ENCODE measurements at places on chromosomes 2 and 18. TPM values are rescaled to one million over a fixed set of nuclear protein-coding genes. Genes with fewer than 3 reads are reported as not detected.

- DNase-seq = no peak
Observed at GRCh38 chr18:55096263-55096951, 137.1 kb upstream of the CCDC68 start.

FLACC1 gene
- 1.8 TPM for polyA plus RNA-seq

DNA sequence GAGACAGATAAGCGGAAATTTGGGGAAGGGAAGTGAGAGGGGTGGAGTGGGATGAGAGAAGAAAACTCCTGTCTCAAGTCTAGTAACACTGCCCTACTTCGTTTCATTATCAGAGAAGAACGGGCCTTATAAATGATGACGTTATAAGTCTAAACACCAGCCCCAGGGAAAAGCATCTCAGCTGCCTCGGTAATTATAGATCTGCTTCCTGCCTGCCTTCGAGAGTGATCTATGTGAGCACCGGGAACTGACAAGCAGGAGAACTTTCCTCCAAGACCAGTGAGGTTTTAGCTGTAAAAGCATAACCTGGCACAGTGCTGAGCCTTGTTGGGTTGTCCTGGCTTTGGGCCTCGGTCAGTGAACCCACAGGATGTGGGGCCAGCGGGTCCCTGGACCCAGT lies 227.9 kb upstream of the SIX2 start:
- DNase-seq = no peak

BBS5 gene
- 14.2 TPM for polyA plus RNA-seq

- no peak for DNase-seq
Observed at GRCh38 chr2:152490686-152491455, 155.9 kb downstream of the FMNL2 start.

DNA sequence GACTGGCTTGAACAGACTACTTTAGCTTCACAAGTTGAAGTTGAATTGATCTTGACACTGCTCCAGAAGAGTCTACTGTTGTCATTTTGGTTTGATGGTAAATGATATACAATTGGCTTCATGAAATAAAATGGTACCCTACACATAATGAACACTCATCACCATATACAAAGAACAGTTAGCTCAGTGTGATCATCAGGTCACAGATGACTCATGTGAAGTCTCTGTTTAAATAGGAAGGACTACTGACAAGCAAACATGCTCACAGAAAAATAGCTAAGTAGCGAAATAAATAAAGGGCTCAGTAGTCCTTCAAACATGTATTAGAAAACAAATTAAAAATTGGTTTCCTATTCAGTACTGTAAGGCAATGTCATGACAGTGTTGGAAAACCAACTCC lies 96.2 kb downstream of the MEIS1 start:
- DNase-seq = no peak

- no peak for DNase-seq
Observed at GRCh38 chr2:46748735-46749531, 166.7 kb downstream of the MCFD2 start.

DNA sequence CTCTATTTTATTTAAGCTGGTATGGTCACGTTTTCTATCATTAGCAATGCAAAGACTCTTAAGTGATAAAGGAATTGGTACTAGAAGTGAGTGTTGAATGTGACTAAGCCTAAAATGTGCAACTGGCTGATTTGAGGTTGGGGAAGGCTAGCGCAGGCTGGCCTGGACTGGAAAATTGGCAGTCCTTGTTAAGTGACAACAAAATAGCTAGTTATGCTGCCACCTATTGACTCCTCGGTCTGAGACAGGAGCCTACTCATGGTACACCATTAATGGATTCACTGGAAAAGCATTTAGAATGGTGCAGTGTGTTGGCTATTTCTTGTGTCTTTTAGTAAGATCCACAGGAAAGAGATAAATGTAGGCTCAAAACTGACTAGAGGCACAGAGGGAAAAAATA lies 5.7 kb upstream of the WIPF1 start:
- DNase-seq = no peak

DNA sequence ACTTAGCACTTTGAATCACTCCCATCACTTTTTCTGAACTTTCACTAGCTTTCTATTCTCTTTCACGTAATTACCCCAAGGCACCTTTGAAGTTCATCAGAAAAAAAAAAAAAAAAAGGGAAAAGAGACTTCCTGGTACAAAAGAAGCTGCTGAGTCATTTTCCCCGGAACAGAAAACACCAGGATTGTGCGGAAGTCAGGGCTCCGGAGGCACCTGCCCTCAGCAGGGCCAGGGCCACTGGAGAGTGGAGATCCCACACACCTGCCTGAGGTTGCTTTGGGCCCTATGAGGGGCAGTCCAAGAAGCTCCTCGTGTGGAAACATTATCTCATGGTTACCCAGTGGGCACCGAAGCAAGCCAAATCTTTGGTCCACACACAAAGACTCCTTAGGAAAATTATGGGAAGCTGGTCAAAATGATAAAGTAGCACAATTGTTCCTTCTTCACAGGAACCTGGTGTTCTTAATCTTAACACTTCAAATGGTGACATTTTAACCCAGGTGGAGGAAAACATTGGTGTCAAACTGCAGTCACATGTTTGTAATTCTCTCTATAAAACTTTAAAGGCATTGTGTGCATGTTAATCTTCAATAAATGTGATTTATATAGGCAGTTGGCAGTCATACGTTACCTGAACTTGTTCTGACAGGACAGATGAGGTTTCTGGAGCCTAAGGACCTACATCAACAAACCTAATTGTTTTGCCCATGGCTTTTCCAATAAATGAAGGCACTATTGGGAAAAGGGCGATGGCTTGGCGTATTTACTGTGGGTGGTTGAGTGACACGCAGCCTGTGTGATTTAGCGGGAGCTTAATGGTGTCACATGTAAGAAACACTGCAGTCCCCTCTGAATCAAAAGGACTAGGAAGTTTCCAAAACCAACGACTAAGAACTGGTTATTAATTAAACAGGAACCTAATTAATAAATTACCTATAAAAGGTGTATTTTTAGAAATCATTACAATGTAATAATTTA lies 23.4 kb upstream of the FAM110C start:
- no peak for DNase-seq

DNA sequence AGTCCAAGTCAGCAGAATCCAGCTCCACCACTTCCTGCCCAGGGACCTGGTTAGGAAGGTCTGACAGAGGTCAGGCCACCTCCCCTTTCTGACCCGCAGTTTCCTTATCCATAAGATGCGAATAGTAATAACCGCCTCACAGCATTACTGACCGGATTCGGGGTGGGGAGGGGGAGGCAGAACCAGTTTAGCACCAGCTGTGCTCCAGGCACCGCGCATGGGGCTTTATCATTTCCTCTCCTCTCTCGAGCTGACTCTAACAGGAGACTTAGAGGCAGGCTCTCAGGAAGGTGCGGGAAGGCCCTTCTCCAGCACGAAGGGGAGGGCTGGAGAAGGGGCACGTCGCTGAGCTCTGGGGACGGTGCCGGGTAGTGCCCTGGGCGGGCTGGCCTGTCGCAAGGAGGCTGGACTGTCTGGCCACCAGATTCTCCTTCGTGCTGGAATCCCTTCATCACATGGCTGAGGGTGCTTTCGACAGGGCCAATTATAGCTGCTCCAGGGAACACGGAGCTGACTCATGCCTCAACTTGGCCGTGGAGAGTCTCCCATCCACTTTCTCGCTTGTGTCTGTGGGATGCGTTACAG lies 5.7 kb downstream of the EHD3 start:
- no peak for DNase-seq

SEPTIN10 gene
- 123 TPM for polyA plus RNA-seq

- DNase-seq = no peak
Observed at GRCh38 chr2:24380820-24381219, 20.5 kb upstream of the ITSN2 start.

DNA sequence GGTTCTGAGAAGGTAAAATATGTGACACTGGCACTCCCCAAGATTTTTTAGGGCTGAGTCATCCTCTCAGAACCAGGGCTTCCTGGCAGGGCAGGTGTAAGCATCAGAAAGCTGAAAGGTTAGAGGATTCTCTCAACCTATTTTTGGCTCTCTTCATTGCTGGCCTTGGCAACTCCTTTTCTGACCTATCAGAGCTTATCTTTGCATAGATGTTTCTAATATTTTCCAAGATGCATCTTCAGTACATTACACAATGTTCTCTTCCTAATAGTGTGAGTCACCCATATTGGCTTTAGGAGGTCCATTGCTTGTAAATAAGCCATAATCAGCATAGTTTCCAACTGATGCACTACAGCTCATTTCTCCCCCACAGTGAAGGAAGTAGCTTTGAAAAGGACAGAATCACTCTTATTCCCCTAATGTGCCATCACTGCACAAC lies 2008.4 kb upstream of the PIK3C3 start:
- no peak for DNase-seq

GRCh38 chr2:176415937-176416499 lies 146.8 kb downstream of the MTX2 start:
- DNase-seq = no peak

- no peak for DNase-seq
Observed at GRCh38 chr2:199433204-199433832, 24.4 kb downstream of the SATB2 start.

GRCh38 chr2:127041259-127041970 lies 65.5 kb downstream of the BIN1 start:
- no peak for DNase-seq

- no peak for DNase-seq
Observed at GRCh38 chr2:133148187-133148586, 420.1 kb downstream of the NCKAP5 start.

LIMS4 gene
- polyA plus RNA-seq = 1.5 TPM

DNA sequence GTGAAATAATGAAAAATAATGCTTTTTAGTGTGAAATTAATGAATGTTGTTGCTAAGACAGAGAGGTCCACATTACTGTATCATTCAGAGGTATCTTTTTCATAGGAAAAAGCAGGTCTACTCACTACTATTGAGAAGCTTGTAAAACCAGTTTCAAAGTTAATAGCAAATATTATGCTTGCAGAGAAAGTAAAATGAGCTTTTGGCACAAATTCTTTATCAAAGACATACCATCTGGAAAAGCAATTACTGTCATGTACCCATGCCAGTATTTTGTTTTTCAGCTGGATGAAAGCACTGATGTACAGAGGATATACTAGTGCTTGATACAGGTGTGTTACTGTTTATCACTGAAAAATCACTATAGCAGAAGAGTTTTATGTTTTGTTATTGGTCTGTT lies 77.5 kb downstream of the NCOA1 start:
- DNase-seq = no peak

DNA sequence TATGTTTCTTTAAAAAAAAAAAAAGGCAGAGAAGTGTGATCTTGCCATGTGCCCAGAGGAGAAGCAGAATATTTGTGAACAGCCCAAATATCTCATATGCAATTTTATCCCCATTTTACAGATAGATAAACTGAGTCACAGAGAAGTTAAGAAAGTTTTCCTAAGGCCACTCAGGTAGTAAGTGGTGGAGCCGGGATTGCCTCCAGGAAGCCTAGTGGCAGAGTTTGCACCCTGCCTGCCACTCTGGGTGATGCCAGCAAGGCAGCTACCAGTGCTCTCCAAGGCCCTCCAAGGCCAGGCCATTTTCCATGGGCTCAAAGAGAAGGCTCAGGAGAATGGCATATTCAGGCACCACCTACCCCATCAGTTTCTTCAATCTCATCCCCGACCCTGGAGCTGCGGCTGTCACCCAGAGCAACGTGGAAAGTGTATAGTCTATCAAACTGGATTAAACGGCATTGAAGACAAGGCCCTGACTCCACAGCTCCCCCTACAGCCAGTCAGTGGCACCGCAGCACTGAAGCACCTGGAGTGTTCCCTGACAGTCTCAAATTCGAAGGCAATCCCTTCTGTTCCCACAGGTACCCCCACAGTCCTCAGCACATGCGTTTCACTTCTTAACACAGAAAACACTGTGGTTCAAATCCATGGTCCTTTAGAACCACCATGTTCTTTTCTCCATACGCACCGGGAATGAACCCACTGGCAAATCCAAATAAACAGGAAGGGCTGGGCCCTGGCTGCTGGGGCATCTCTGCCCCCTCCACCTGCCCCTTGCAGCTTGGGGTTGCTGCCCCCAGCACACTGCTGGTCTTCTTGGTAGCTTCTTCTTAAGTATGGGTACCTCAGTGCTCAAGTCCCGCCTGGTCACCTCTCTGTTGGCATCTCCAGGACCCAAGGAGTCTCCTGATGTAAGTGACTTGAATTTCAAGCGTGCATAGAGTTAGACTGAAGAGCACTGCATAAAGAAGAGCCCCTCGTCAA lies 175.3 kb downstream of the INHBB start:
- DNase-seq = no peak

DNA sequence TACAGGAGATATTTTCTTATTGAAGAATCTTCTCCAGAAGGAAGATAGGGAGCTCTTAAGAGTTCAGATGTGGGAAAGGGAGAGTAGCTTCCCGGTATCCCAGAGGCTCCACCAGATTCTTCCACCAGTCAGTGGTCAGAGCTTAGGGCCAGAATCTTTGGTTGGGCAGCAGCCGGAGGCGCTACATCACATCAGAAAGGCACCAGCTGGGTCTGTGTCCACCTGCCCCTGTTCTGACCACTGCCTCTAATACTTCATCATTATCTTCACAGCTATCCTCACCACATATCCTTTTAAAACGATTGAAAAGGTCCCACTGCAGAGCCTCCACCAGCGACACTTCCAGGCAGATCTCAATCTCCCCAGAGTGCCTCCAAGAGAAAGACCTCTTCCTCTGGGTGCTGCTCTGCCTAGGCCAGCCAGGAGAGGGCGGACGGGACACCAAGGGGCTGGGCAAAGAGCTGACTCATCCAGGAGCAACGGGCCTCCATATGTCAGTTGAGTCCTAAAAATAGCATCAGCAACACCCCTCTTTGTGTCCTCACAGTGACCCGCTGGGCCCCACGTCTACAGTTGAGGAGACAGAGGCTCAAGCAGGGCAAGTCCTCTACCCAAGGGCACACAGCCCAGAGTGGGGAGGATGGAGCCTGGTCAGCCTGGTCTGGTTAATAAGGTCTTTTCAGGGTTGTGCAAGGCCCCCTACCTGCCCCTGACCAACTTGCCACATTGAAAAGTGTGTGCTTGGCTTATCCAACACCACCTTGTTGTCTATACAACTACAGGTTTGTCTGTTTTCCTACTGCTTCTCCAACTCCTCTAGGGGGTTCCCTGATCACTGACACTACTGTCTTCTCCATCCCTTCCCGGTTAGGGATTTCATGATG lies 81.2 kb downstream of the ADD2 start:
- no peak for DNase-seq

DNA sequence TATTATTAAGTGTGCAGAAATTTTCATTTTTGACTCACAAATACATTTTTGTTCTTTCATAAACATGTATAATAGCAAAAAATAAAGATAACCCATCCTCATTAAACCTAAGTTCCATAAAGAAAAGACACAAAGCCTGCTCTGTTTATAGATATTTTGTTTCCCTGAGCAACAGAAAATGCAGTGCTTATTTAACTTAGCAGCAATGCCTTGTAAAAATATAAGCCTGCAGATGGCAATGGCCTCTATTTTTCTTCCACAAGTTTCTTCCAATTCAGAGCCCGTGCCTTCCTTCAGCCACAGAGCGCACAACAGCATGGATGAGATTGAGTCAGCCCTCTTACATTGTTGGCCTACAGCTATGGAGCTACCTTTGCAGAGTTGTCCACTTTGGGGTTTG lies 43.6 kb downstream of the PKP4 start:
- no peak for DNase-seq

- DNase-seq = no peak
Observed at GRCh38 chr2:147110317-147110716, 734.5 kb upstream of the ACVR2A start.

KLHL30 gene
- 0.23 TPM for polyA plus RNA-seq

EML6 gene
- 15.9 TPM for polyA plus RNA-seq

GRCh38 chr2:128385365-128385764 lies 66.7 kb upstream of the HS6ST1 start:
- no peak for DNase-seq

IL37 gene
- not detected for polyA plus RNA-seq
